ENCODE measurements at places on chromosomes 12 and 14.

GRCh38 chr12:15477761-15478160, 155.5 kb downstream of the PTPRO start:
- DNase-seq, result no peak

GRCh38 chr14:101844219-101844618, 82.7 kb downstream of the PPP2R5C start:
- no peak for DNase-seq

GRCh38 chr14:90487031-90487430, 90.2 kb downstream of the CALM1 start:
- DNase-seq, result no peak

DNA sequence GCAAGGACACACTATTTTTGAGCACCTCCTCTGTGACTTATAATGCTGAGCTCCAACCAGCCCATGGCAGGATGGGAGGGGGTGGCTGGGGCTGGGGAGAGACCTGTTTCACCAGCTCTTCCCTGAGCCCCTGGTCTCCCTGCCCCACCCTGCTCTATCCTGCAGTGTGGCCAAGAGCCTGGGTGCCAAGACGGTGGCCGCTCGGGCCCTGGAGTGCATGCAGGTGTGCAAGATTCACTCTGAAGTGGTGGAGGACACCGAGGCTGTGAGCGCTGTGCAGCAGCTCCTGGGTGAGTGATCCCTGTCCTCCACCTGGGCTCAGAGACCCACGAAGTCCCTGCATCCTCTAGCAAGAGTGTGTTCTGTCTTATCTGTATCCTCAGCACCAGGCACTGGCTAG, 14.4 kb downstream of the SDSL start:
- no peak for DNase-seq

DNA sequence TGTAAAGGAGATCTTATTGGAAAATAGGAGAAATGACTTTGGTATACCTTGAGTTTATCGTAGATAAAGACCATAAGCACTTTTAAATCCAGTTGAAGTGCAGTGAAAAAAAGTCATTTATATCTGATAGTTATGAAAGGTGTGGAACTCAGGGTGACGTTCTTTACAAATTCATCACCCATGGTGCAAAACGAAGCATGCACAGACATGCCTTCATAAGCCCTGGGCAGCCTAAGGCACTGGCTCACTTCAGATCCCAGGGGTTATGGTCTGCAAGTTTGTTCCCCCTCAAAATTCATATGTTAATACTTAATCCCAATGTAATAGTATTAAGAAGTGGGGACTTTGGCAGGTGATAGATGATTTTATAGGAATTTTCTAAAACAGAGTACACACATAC, 1216.4 kb upstream of the USP15 start:
- no peak for DNase-seq

All from fibroblast of skin of back (primary cell).